ENCODE measurements at places on chromosomes 1 and 21.

DNA sequence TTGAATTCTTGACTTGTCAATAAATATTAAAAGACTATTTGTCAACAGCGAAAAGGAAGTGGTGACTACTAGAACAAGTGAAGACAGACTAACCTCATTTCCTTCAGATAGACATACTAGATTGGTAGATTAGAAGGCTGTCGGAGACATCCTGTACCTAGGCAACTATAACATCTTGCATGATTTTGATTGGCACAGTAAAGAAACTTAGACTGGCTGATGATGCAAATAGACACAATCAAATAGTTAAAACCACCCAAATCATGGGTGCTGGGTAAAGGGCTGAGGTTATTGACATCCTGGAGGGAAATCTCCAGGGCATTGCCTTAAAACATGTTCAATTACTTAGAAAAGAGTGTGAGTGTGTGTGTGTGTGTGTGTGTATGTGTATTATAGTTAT is 85.9 kb upstream of the EDEM3 start:
- no peak for DNase-seq

GRCh38 chr1:11550664-11551283 is 71.8 kb downstream of the DISP3 start:
- DNase-seq: no peak

DNA sequence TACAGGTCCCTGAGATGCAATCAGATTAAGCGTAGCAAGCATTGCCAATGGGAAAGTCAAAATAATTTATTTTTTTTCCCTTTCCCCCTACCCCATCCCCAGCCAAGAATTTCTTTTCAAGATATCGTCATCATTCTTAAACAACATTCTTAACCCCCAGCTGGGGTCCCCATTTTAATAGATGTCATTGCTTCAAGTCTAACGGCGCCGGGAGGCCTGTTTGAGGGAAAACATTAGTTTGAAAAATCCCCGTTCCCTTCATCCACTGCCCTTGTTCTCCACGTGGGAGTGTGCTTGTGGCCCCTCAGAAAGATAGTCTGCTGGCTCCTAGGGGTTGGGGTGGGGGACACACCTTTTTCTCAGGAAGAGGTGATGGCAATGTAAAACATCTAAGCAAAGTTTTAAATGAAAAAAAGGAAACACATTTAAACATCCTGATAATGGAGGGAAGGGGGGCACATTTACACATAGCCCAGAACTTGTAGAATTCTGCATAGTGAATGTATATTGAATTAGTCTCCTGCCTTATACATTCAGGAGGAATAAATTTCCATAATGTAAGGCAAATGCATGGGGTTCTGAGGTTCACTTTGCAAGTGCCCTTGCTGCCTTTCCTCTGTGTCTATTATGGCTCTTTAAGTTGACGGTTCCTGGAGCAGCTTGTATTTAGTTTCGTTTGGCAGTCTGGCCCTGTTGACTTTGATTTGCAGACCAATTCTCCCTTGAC is 6.8 kb downstream of the TRNP1 start:
- DNase-seq: no peak

DNA sequence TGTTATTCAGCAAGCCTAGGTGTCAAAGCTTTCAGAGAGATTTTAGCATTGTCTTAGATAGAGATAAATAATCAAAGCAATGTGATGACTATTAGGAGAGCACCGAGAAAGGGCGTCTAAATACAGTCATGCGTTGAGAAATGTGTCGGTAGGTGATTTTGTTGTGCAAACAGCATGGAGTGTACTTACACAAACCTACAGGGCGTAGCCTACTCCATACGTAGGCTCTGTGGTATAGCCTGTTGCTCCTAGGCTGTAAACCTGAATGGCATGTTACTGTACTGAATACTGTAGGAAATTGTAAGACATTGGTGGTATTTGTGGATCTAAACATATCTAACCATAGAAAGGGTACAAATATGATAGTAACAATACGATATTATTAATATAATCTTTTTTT is 31.8 kb downstream of the KIF1B start:
- no peak for DNase-seq

DNA sequence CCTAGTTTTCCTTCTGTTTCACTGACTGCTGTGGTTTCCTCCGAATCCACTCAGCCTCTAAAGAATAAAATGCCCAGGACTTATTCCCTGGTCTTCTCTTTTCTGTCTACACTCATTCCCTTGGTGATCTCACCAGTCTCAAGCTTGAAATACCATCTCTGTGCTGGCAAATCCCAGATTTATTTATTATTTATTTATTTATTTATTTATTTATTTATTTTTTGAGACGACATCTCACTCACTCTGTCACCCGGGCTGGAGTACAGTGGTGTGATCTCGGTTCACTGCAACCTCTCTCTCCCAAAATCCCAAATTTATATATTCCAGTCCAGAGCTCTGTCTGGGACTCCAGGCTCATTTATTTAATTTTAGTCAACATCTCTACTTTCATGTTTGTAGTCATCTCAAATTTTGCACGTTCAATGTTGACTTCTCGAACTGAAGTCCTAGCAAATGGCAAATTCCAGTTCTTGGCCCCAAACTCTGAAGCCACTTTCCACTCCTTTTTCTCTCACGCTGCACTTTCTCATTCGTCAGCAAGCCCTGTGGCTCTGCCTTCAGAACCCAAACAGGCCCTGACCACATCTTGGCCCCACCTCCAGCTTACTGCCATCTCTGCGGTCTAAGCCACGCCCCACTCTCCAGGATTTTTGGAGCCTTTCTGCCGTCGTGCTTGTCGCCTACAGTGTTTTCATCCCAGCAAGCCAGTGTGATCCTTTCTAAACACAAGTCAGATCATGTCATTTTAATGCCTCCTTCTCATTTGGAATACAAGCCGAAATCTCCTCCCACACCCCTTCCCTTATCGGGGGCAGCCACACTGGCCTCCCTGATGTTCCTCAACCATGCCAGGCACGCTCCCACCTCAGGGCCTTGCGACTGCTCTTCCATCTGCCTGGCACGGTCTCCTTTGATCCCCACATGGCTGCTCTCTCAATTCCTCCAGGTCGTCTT is 14.2 kb upstream of the TENT5B start:
- no peak for DNase-seq

- no peak for DNase-seq
Measured at GRCh38 chr1:118303534-118303933, 118.5 kb upstream of the SPAG17 start.

DNA sequence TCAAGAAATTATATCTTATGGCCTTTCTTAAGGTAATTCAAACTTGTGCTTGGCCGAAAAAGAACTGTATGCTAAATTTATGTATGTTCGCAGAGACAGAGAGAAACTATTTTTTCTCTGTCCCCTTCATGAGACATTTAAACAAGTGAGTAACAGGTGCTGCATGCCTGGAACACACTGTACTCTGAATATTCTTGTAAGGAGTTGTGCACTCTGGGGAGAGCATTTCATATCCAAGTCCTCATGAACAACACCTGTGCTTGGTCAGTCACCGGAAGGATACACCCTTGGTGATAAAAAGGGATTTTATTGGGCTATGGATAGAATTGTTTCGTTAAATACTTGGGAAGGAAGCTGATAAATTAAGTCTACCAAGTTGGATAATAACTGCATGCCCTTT is 220.8 kb upstream of the NRIP1 start:
- DNase-seq: no peak

- no peak for DNase-seq
Measured at GRCh38 chr1:117803318-117803717, 126.1 kb downstream of the GDAP2 start.

DNA sequence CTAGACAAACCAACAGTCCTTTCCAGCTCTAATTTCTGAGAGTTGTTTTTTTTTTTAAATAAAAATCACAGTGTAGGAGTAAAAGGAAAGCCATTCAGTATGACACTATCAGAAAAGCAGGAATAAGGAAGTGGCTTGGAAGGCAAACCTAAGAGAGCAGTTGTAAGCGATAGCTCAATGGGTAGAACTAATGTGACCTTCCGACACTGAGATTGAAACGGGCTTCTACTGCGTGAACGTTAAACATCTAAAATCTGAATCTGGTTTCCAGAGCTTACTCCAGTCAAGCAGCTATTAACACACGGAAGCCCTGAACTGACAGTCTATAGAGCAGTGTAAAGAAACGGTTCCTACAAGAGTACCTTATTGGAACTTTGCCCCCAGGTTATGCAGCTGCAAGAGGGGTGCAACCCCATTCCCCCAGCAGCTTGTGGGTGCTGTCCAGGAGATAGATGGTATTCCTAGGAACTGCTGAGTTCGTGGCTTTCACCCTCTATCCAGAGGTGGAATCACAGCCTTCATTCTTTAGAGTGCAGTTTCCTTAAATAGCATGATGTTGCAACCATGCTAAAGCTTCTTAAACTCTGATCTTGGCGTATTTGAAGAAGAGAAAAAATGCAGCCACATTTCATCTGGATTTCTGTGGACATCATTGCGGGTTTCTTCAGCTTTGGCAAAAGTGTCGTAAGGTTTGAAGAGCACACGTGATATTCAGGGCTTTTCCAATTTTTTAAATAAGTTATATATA is 3.3 kb upstream of the IRF2BP2 start:
- DNase-seq: no peak

DNA sequence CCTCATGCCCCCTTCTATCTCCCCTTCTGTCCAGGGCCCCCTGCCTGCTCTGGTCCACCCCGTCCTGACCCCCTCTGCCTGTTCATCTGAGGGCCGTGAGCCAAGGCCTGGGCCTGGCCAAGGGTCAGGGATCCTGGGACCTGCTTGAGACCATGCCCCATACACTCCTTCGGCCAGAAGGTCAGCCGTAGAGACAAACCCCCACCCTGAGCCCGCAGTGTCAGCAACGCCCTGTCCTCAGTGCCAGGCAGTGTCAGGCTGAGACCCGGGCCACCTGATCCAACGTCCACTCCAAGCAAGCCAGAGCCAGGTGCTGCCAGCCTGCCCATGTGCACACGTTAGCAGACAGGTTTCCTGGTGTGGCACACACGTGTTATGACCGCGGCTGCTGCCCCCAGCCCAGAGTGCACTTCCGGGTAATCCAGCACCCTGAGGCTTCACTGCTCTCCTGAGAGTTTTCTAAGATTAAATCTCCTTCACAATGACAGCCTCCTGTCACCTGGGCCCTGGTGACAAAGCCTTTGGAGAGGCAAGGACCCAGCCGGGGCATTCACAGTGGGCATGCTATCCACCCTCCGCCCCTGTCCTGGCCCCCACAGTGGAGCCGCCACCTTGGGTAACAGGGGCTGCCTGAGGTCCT is 10.1 kb upstream of the SAMD11 start:
- no peak for DNase-seq

- DNase-seq: no peak
Measured at GRCh38 chr1:217605390-217605789, 25.5 kb downstream of the GPATCH2 start.

- no peak for DNase-seq
Measured at GRCh38 chr1:223176437-223176836, 33.4 kb upstream of the TLR5 start.

DNA sequence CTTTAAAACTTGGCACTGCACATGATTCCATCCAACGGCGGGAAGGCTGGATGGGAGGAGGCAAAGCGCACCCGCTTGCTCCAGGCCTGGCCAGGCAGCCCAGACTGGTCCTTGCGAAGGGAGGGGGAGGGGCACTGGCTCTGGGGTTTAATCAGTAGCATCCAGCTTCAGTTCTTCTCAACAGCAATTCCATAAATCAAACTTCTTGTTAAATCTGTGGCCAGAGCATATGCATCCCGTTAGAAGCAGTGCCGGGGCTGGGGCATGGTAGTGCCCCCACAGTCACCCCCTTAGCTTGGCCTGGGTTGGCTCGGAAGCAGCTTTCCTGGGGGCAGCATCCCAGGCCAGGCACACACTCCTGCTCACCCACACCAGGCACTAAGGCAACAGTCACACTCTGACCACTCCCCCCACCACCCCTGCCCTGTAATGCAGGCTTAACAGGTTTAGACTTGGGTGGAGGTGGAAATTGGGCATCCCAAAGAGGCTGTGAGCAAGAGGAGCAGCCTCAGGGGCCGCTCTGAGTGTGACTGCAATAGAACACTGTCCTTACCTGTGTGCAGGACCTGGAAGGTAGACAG is 94.1 kb upstream of the CASZ1 start:
- DNase-seq: no peak

DNA sequence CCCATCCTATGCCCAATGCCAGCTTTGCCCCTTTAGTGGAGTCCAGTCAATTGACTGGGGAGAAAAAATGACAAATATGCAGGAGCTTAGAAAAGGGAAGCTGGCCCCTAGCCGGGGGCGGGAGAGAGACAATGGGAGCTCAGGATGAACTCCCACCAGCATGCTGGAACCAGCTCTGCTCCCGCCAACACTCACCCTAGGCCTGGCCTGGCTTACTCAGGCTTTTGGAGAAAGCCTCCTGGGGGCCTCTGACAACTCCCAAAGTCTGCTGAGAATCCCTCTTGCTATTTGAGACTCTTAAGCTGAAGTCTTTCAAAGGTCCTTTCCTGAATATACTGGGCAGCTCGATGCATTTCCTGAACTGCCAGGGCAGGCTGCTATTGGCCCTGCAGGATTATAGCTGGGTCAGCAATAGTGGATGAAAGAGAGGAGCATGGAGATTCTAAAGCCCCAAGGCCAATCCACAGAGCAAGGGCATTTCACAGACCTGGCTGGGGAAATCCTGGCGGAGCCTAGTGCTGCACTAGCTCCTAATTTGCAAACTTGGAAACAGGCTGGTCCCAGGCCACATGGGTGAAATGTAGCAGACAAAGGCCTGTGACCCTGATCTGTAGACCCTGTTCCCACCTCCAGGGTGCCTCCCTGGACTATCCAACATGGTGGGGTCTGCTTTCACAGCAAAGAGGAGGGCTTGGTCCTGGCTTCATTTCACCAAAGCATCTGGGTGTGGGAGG is 35.7 kb upstream of the CLSTN1 start:
- DNase-seq: no peak

- DNase-seq: no peak
Measured at GRCh38 chr1:151055581-151055980, 3.8 kb downstream of the CDC42SE1 start.

GRCh38 chr1:11027316-11027715 is 14.9 kb downstream of the TARDBP start:
- DNase-seq: no peak

DNA sequence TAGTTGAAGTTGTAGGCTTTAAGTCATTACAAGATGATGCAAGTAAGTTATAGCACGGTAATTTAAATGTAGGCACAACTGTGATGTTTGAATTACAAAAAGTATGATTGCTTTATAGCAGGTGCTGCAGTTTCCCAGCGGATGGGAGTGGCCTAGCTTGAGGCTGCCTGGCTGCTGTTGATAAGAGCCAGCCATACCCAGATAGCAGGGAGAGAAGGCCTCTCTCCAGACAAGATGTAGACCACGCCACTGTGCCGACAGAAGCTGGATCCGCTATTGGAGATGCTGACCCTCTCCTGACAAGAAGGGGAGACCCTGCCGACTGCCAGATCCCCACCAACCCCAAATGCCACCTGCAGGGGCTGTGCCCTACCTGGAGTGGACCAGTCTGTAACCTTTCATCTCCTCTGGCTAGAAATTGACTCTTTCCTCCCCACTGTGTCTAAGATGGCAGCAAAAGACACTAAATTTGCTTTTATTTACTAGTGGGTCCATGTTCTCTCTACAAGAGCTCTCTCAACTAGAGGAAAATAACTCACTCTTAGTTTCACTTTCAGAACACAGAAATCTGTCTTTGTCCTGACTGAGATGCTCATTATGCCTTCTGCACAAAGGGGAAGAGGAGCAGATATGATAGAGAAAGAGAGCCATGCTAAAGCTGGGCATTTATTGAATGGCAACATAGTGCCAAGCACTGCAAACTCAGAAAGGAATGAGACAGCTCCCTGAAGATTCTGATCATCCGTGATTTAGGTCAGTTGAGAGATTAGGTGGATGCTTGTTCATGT is 127.9 kb downstream of the URB2 start:
- no peak for DNase-seq

All from anterior cingulate cortex (tissue), 58 donors.